ENCODE measurements at places on chromosomes 1 and 21.
A peak's percentile ranks its signal among the peaks of the same experiment; 100 is the strongest.

DNA sequence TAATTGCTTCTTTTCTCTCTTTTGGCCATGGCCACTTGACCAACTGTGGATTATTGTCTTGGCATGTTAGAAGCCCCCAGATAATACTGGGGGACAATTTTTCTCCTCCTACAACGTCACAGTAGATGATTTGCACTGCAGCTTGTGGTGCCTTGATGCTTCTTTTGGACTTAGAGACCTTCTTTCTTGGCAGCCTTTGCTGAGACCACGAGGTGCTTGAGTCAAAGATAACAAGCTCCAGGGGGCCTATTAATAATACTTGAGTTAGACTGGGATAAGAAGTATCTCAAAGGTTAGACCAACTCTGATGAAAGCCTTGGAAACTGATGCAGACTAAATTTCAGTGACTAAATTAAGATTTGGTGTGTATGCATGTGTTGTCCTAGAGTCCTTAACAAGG lies 3.2 kb downstream of the PPP1R12B start:
- H3K36me3 ChIP-seq: no peaks in the 10 kb centered on the region
- peaks cover 4% of the 10 kb centered on the region for H3K4me1 ChIP-seq
- no peak for DNase-seq
- no peak overlapping the region for H3K4me3 ChIP-seq
- no peaks in the 10 kb centered on the region for H3K27me3 ChIP-seq
- no peak overlapping the region for H3K27ac ChIP-seq

GRCh38 chr1:204094313-204094729 lies 21.4 kb downstream of the SOX13 start:
- H3K4me1 ChIP-seq: peaks cover 76% of the 10 kb centered on the region
- H3K27ac ChIP-seq: peak overlapping the region; percentile 75
- peak overlapping the region; percentile 26 for H3K4me3 ChIP-seq
- DNase-seq: peak; percentile 74

DNA sequence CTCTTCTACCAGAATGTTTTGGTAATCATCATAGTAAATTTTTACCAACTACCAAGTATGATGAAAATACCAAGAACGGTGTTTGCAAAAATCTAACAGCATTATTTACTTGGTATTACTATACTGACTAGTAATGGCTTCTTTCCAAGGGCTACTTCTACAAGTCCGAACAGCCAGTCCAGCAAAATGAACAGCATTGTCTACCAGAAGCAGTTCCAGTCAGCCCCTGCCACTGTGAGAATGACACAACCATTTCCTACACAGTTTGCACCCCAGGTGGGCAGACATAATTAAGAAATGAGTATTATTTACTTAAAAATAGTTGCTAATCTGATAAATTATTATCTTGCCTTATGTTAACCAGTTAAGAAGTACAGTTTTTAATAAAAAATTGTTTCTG lies 33.8 kb upstream of the MYOCOS start:
- DNase-seq: no peak
- no peaks in the 10 kb centered on the region for H3K4me1 ChIP-seq
- H3K4me3 ChIP-seq: no peak overlapping the region
- no peak overlapping the region for H3K27ac ChIP-seq
- H3K36me3 ChIP-seq: peaks cover 82% of the 10 kb centered on the region
- H3K27me3 ChIP-seq: no peaks in the 10 kb centered on the region

GRCh38 chr1:174990382-174990999 lies 9.3 kb upstream of the CACYBP start:
- no peak for DNase-seq
- H3K4me3 ChIP-seq: no peak overlapping the region
- no peaks in the 10 kb centered on the region for H3K4me1 ChIP-seq
- H3K27ac ChIP-seq: no peak overlapping the region
- peaks cover 44% of the 10 kb centered on the region for H3K36me3 ChIP-seq

Data from GM23338 (cell line).